ENCODE measurements at places on chromosomes 16 and 17. TPM values are rescaled to one million over a fixed set of nuclear protein-coding genes. Genes with fewer than 3 reads are reported as not detected.

DNA sequence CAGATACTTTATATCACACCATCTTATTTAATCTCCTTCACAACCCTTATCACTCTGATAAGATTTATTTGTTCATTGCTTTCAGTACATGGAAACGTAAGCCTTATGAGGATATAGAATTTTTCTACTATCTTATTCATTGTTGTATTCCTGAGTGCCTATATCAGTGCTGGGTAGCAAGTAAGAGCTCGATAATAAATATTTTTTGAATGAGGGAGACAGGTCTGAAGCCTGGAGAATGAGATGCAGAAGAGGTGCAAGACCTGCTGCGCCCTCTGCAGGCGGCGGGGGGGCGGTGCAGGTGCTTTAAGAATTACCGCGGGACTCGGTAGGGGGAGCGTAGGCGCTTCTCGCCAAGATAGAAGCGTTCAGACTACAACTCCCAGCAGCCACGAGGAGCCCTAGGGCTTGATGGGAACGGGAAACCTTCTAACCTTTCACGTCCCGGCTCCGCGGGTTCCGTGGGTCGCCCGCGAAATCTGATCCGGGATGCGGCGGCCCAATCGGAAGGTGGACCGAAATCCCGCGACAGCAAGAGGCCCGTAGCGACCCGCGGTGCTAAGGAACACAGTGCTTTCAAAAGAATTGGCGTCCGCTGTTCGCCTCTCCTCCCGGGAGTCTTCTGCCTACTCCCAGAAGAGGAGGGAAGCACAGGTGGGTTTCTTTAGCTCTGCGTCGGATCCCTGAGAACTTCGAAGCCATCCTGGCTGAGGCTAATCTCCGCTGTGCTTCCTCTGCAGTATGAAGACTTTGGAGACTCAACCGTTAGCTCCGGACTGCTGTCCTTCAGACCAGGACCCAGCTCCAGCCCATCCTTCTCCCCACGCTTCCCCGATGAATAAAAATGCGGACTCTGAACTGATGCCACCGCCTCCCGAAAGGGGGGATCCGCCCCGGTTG, at the start of gene WRAP53:
WRAP53 (plus strand) TSS at position 570 of the 900 bp plus-strand sequence; CDS start at position 742, 172 bp downstream.
- peak; percentile 98 for DNase-seq

DNA sequence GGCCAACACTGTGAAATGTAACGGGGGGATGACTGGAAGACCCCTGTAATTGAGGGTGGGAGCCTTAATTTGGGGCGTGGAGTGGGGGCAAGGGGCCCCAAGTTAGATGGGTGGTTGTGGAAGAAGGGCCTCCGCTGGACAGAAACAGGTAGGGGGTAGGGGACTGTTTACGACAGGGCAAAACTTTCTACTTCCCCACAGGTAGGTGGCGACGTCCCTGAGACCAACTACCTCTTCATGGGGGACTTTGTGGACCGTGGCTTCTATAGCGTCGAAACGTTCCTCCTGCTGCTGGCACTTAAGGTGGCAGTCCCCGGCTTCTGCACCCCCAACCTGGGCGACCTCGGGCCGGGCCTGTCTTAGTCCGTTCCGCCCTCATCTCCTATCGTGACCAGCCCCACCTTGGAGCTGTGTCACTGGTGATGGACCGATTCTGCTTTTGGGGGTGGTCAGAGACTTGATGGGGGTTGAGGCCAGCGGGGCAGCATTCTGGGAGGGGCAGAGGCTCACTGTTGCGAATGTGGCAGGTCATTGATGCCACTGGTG, 6.8 kb downstream of the PPP4C start:
- no peak for DNase-seq

- no peak for DNase-seq
Observed at GRCh38 chr17:60065867-60066266, 12.9 kb downstream of the HEATR6 start.

- DNase-seq = no peak
Observed at GRCh38 chr16:68179855-68180254, 56.1 kb downstream of the ESRP2 start.

BAIAP2 gene
- total RNA-seq = 21.1 TPM

PRSS8 gene
- 70.5 TPM for total RNA-seq

Measured in stomach (tissue), 19 donors.